ENCODE measurements at places on chromosomes 2 and 18. TPM values are rescaled to one million over a fixed set of nuclear protein-coding genes. Genes with fewer than 3 reads are reported as not detected.

The DNER gene
- total RNA-seq, result not detected

The DLX2 gene
- not detected for total RNA-seq

The ESPNL gene
- 0.05 TPM for total RNA-seq

The UCN gene
- total RNA-seq, result 1.1 TPM

The TNFAIP6 gene
- not detected for total RNA-seq

The GALNT13 gene
- not detected for total RNA-seq

The RAB27B gene
- total RNA-seq, result 0.66 TPM

The SERPINB13 gene
- total RNA-seq, result not detected

The EPHA4 gene
- total RNA-seq, result 0.59 TPM

The WBP1 gene
- total RNA-seq, result 40.5 TPM

The CHRNG gene
- not detected for total RNA-seq

The CCDC121 gene
- total RNA-seq, result 1.5 TPM

The STK17B gene
- total RNA-seq, result 389 TPM

The PDE1A gene
- total RNA-seq, result not detected

The EIF2AK2 gene
- 115 TPM for total RNA-seq

The MEIS1 gene
- not detected for total RNA-seq

The SERPINB11 gene
- total RNA-seq, result not detected

The ORMDL1 gene
- 76.7 TPM for total RNA-seq

The SCN7A gene
- not detected for total RNA-seq

The KCNJ3 gene
- not detected for total RNA-seq

The PLGLB2 gene
- 2.7 TPM for total RNA-seq

The SERPINB4 gene
- total RNA-seq, result not detected

The FEV gene
- not detected for total RNA-seq

The PPP1R1C gene
- total RNA-seq, result not detected

The PROM2 gene
- not detected for total RNA-seq

The SKA1 gene
- total RNA-seq, result 47.5 TPM

All from activated CD8-positive, alpha-beta memory T cell treated with anti-CD3 and anti-CD28 coated beads, Interleukin-2, amount 10 ng/mL, durations not matched to agents 7 days and 5 days (primary cell).